ENCODE measurements at places on chromosomes 5 and 9.

- no peak for DNase-seq
Observed at GRCh38 chr5:4576161-4576748, 563.9 kb upstream of the ADAMTS16 start.

DNA sequence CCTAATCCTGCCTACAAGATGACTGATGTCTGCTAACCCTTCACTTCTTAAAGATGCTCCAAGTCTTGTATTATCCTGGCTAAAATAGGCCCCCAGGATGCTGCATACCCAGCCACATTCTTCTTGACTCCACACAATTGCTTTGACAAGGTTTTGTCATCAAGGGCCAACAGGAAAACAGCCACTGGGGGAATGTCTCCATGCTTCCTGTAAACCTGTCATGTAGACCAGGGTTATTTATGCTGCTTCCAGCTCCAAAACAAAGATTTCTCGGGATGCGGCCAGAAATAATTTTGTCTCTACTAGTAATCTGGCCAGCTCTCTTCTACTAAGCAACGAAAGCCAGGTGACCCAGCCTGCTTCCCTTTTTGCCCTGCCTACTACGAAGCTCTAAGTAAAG lies 53.8 kb downstream of the SHB start:
- DNase-seq, result no peak

GRCh38 chr9:16321461-16322119 lies 548.9 kb downstream of the BNC2 start:
- DNase-seq, result peak; percentile 23

- DNase-seq, result no peak
Observed at GRCh38 chr5:122183098-122183787, 53.9 kb downstream of the ZNF474 start.

DNA sequence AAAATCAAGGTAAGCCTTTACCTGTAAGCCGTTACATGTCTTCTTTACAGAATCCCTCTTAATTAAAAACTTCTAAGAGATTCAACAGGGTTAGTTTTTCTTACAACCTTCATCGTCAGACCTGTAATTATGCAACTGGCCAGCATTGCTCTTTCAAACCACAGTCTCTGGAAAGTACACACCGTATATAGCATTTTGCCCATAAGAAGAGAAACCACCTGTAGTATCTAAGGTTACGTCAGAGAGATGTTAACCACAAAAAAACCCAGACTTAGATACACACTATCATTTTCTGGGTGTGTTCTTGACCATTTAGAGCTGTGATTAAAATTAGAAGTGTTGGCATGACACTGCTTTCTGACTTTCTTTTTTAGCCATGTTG lies 140.0 kb downstream of the MUSK start:
- DNase-seq, result no peak

DNA sequence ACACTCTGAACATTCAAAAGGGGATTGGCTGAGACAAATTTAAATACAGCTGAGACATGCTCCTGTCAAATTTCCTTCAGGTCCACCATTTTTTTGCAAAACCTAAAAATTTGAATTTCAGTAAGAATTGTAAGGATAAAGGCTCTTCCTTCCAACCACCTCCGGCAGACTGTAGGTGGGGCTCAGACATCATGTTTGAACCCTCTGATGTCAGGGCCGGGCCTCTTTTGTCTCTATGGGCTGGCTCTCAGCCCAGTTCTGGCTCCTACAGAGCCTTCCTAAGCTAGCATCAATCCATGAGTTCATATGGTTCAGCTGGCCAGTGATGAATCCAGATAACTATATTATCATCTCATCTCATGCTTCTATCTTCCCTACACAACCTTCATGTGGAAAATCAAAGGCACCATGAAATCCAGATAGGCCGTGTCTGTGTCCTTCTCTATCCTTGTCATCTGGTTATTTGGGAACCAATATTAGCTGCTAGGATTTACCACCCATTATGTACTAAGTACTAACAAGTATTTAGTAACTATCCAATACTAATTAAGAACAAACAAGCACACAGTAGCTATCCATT lies 44.2 kb downstream of the NIPSNAP3B start:
- no peak for DNase-seq

DNA sequence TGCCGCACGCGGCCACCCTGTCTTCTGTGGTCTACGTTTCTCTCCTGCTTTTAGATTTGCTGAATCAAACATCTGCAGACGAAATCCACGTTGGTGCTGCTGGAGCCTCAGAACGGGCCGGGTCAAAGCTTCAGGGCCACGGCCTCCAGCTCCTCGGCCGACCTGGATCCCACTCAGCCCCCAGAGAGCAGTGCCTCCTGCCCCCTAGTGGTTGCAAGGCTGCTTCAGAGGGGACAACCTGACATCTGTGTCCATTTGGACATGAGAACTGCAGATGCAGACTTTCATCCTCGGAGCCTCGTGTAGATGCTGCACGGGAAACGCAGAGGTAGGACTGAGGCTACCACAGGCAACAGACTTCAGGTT lies 23.0 kb upstream of the SLC6A3 start:
- DNase-seq, result no peak

GRCh38 chr5:148393390-148393741 lies 9.6 kb downstream of the FBXO38 start:
- DNase-seq, result no peak

DNA sequence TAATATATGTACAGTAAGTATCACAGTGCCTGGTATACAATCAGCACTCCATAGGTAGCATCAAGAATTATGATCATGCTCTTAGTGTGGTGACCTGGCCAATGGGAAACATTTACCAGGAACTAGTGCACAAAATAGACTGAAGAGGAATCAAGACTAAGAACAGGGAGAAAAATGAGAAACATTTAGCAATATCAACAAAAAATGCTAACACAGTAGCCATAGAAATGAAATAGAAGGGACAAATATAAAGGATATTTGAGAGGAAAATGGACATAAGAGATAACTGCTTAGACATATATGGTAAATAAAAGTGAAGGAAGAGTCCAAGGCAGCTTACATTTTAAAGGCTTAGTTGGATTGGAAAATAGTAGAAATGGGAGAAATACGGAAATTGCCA lies 16.5 kb upstream of the SPATA9 start:
- no peak for DNase-seq

- DNase-seq, result no peak
Observed at GRCh38 chr5:52648726-52649125, 139.0 kb upstream of the ITGA1 start.
